ENCODE measurements at places on chromosomes 7 and 10.

GRCh38 chr10:100615241-100615640, 79.5 kb downstream of the HIF1AN start:
- no peak for DNase-seq

GRCh38 chr10:124517461-124517860, 55.8 kb downstream of the LHPP start:
- no peak for DNase-seq

- DNase-seq, result no peak
Observed at GRCh38 chr7:45404622-45405021, 169.5 kb upstream of the ADCY1 start.

GRCh38 chr10:15152556-15152955, 15.9 kb downstream of the NMT2 start:
- DNase-seq, result no peak

DNA sequence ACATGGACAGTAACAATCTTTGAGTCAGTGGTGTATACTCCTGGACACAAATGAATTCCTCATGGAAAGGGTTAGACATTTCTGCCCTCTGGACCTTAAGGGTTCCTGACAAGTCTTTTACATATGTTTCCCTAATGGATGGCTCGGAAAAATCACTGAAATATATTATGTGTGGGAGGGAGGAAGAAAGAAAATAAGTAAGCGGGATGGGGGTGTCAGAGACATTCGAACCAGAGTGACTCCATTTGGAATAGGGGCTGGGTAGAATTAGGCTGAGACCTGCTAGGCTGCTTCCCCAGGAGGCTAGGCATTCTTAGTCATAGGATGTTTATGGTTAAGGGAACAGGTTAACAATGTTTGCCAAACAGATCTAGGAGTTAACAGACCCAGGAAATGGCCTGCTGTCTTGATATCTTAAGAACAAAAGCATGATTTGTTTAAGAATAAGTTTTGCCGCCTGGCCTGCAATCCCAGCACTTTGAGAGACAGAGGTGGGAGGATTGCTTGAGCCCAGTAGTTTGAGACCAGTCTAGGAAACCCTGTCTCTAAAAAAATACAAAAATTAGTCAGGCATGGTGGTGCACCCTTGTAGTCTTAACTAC, 1241.7 kb downstream of the TYW1 start:
- no peak for DNase-seq

DNA sequence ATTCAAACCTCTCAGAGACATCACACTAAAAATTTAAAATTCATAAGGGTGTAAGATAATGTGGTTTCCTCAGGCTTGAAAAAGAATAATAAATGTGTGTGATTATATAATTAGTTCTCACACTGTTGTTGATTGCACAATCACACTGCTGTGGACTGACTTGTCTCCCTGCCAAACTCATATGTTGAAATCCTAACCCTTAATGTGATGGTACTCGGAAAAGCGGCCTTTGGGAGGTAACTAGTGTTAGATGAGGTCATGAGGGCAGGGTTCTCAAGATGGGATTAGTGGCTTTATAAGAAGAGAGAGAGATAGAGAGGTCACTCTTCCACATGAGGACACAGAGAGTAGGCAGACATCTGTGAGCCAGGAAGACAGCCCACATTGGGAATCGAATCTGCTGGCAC, 128.5 kb upstream of the COL1A2 start:
- DNase-seq, result no peak

- DNase-seq, result no peak
Observed at GRCh38 chr10:95391581-95392216, 100.9 kb upstream of the PDLIM1 start.

GRCh38 chr7:95669513-95669912, 73.2 kb upstream of the PDK4 start:
- no peak for DNase-seq

- DNase-seq, result peak; percentile 90
Observed at GRCh38 chr7:140059273-140060242, 3.2 kb downstream of the PARP12 start.

GRCh38 chr7:110420788-110421187, 670.1 kb upstream of the LRRN3 start:
- no peak for DNase-seq

GRCh38 chr10:4279655-4280054, 494.6 kb upstream of the KLF6 start:
- DNase-seq, result no peak

DNA sequence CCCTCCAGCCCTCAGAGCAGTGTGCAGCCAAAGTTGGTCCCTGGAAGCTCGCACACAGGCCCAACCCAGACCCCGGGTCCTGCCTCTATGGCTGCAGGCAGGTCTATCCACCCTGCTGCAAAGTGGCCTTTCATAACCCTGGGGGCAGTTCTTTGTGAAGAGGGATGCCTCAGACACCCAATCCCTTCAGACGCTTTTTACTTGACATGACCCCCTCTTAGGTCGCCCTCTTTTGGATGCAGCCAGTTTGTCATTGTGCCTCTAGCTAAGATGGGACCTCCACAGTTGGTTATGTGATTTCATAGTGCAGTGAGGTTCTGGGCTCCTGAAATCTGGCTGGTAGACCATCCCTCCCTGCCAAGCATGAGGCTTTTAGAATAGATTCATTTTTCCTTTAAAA, 27.3 kb downstream of the SMKR1 start:
- no peak for DNase-seq

- DNase-seq, result no peak
Observed at GRCh38 chr10:67075491-67075971, 149.7 kb downstream of the LRRTM3 start.

DNA sequence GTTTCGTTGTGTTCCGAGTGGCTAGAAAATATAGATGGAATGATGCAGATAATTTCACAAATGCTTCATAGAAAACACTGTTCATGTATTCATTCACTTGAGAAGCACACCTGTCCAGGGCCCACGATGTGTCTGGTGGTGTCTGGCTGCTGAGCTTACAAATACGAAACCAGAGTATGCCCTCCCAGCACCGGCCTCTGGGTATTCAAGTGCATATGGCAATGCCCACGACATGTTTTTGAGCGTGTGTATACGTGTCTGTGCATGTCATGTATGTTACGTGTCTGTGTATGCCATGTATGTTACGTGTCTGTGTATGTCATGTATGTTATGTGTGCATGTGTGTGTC, 37.9 kb downstream of the IL2RA start:
- no peak for DNase-seq

- no peak for DNase-seq
Observed at GRCh38 chr10:64101606-64102263, 580.5 kb downstream of the REEP3 start.

DNA sequence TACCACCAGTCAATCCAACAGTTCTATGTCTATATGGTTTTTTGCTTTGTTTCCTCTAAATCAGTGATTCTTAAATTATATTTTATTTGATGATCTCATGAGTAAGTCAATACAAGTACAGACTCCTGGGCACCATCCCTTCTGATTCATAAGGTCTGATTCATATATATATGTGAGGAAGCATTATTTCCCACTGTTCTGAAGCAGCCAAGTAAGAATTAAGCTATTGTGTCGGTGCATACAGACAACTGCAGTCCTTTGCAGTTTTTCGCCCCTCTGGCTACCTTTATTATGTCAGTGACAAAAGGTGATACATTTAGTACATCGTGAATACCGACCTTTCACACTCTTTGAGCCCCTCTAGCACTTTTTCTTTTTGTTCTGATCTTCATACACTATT, 1079.6 kb upstream of the C7orf33 start:
- DNase-seq, result no peak

GRCh38 chr10:27792216-27792615, 46.6 kb upstream of the MKX start:
- DNase-seq, result no peak

DNA sequence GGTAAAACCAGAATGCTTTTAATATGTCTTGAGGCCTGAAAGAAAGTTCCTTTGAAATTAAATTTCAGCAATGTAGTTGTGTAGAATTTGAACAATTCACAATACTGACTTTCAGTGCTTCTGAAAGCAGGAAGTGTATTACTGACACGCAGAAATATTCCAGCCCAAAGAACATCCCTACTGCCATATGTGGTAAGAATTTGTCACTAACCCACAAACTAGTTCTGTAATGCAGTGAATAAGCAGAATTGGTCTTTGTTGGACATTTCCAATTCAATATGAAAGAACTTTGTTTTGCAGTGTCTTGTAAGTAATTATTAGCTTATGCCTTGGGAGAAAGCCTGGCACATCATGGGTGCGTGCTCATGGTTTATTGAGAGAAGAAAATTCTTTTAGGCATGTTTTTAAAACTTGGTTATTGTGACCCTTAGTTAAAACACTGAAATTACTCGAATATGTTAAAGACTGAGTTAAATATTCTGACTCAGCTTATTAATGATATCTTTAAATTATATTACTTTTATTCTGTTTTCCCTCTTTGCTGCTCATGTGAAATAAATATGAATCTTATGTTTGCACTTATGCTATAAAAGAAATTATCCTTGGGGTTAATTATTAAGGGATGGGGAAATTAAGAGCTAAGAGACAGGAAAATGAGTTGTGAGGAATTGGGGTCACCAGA, 33.4 kb downstream of the PTPN12 start:
- peak; percentile 17 for DNase-seq

- DNase-seq, result no peak
Observed at GRCh38 chr7:12694817-12695216, 7.4 kb downstream of the ARL4A start.

- DNase-seq, result no peak
Observed at GRCh38 chr10:116198676-116199035, 74.3 kb downstream of the GFRA1 start.

DNA sequence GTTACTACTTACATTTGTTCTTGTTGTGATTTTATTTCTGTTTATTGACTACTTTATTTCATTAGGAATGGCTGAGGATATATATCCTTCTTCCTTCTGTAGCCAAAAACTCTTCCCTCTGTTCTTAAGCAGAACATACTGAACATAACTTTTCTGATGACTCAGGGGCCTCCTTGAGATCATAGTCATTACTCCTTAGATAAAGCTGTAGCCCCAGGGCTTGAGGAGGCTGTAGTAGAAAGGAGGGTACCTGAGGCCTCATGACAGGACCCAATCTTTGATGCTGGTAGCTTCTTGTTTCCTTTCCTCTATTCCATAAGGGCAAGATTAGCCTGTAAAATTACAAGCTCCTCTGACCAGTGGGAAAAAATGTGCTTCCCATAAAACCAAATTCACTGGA, 41.2 kb upstream of the FGFR2 start:
- no peak for DNase-seq
